T-cell (primary cell): ENCODE measurements at places on chromosomes 5 and 9. TPM values are rescaled to one million over a fixed set of nuclear protein-coding genes. Genes with fewer than 3 reads are reported as not detected.

The SLC25A2 gene
- 0.92 TPM for total RNA-seq

The NLN gene
- total RNA-seq: 7.6 TPM

The DMGDH gene
- 0.70 TPM for total RNA-seq

The GAPT gene
- 2.2 TPM for total RNA-seq

GRCh38 chr9:72858089-72858912 lies 94.6 kb downstream of the ALDH1A1 start:
- no peak overlapping the region for H3K27ac ChIP-seq
- H3K4me3 ChIP-seq: no peak overlapping the region
- H3K36me3 ChIP-seq: no peaks in the 10 kb centered on the region
- no peaks in the 10 kb centered on the region for H3K27me3 ChIP-seq

- H3K27me3 ChIP-seq: no peaks in the 10 kb centered on the region
- DNase-seq: no peak
- no peaks in the 10 kb centered on the region for H3K4me1 ChIP-seq
- no peaks in the 10 kb centered on the region for H3K36me3 ChIP-seq
These were observed 155.8 kb downstream of the PBX3 start for GRCh38 chr9:125902831-125903512.

DNA sequence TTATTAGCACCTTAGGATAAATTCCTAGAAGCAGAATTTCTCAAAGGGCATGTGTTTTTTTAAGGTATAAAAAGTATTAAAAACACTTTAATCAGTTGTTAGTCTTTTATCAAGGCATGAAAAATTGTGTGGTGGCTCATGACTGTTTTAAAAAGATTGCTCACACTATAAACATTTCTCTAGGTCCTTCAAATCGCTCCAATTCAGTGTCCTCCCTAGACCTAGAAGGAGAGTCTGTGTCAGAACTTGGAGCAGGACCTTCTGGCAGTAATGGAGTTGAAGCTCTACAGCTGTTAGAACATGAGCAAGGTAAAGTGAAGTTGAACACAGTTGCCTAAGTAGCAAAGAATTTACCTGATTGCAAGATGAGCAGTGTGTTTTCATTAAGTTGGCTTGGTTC lies 62.0 kb downstream of the GAPVD1 start:
- H3K4me1 ChIP-seq: no peaks in the 10 kb centered on the region
- H3K27ac ChIP-seq: no peak overlapping the region
- H3K27me3 ChIP-seq: no peaks in the 10 kb centered on the region
- no peak for DNase-seq

DNA sequence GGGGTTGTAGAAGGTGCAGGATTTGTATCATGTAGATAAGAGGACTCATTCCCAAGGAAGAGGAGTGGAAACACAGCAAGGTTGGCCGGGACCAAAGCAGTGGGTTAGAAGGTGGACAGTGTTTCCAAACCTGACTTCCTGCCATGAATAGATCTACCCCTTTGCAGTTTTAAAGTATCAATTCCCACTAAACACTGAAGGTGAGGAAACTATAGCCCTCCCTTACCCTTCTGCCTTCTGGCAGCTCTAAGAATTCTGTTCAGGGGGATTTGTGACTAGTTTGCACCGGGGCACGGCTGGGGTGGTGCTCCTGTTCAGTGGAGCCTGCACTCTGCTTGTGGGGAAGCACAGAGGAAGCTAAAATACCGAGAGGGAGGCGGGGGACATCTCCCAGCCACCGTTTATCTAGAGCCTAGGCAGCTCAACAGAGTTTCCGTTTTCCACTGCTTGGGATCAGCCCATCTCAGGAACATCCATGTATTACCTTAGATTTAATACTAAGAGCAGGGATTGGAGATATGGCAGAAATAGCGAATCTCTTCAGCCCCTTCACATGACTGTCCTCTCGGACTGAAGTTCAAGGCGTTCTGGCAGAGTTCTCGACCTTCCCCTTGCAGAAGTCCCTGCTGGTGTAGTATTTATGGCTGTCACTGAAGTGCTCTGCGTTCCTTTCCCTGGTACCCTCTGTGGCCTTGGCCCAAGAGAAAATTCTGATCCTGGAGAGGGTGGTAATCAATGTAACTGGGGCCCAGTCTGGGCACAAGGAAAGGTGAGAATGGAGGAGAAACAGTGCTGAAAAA lies 5.4 kb downstream of the ISL1 start:
- no peaks in the 10 kb centered on the region for H3K36me3 ChIP-seq
- no peak for DNase-seq
- H3K27ac ChIP-seq: no peak overlapping the region
- H3K4me3 ChIP-seq: no peak overlapping the region

DNA sequence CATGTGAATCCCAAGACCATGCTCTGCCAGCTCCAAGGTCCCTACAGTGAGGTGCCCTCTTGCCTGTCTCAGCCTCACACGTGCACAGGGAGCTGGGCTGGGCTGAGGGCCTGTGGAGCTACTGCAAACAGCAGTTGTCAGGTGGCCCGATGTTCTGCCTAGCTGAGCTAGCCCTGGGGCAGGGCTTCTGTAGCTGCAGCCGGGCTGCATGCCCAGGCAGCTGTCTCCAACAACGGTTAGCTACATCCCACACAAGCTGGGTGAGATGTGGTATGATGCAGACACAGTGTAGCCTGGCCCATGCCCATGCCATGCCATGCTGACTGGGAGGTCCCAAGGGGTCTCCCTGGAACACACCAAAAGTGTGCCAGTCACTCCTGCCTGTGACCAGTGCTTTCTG lies 62.0 kb downstream of the MACROH2A1 start:
- H3K4me3 ChIP-seq: no peak overlapping the region
- H3K27ac ChIP-seq: no peak overlapping the region
- no peak for DNase-seq
- no peaks in the 10 kb centered on the region for H3K4me1 ChIP-seq
- no peaks in the 10 kb centered on the region for H3K27me3 ChIP-seq
- H3K36me3 ChIP-seq: peaks cover 80% of the 10 kb centered on the region

DNA sequence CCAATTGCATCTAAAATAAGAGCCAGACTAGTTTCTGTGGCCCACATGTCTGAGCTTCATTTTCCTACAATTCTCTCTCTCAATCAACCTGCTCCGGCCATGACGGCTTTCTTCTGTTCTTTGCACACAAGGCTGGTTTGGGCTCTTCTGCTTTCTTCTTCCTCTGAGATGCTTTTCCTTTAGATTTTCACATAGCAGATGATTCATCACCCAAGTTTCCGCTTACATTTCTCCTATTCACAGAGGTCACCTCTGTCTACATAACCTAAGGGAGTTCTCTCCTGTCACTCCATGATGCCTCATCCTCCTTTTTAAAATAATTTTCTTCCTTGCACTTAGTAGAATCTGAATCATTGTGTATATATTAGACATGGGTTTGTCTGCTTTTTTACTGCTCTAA lies 334.6 kb upstream of the TUSC1 start:
- H3K27ac ChIP-seq: no peak overlapping the region
- H3K4me1 ChIP-seq: no peaks in the 10 kb centered on the region

GRCh38 chr5:105503950-105504349 lies 1941.4 kb upstream of the NUDT12 start:
- H3K4me1 ChIP-seq: no peaks in the 10 kb centered on the region
- no peaks in the 10 kb centered on the region for H3K36me3 ChIP-seq
- no peak overlapping the region for H3K27ac ChIP-seq
- DNase-seq: no peak

DNA sequence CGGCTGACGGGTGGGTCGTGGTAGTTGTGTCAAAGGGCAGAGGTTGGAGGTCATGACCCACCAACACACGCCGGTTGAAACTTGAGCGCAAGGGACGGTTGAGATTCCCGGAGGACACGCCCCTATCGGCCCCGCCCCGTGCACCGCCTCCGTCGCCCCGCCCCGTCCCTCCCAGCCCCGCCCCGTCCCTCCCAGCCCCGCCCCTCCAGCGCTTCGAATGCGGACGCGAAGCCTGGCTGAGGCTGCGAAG lies 226 bp upstream of the RANBP17 start:
- H3K4me1 ChIP-seq: peaks cover 2% of the 10 kb centered on the region
- H3K27ac ChIP-seq: no peak overlapping the region
- peak overlapping the region; percentile 47 for H3K4me3 ChIP-seq
- no peaks in the 10 kb centered on the region for H3K36me3 ChIP-seq
- DNase-seq: no peak

DNA sequence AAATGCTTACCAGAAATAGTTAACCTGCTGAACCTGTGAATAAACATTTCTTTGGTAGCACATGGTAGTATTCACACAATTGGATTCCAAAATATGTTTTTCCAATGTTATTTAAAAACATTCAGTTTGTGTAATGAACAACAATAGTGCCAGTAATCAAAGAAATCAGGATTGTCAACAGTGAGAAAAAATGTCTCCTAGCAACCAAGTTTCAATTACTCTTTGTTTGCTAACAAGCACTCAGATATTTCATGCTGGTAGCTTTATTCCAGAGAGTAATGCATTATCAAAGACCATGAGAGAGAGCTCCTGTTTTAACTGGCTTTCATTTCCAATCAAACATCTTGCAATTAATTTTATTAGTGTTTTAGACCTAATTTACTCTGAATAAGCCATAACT lies 768.1 kb upstream of the GRAMD2B start:
- H3K4me1 ChIP-seq: no peaks in the 10 kb centered on the region
- no peaks in the 10 kb centered on the region for H3K36me3 ChIP-seq

- no peaks in the 10 kb centered on the region for H3K27me3 ChIP-seq
- no peak overlapping the region for H3K4me3 ChIP-seq
- H3K4me1 ChIP-seq: no peaks in the 10 kb centered on the region
- H3K27ac ChIP-seq: no peak overlapping the region
- no peaks in the 10 kb centered on the region for H3K36me3 ChIP-seq
These were observed 437.6 kb downstream of the KIAA0825 start for GRCh38 chr5:94180761-94181160.

- no peak overlapping the region for H3K4me3 ChIP-seq
- no peaks in the 10 kb centered on the region for H3K4me1 ChIP-seq
These were observed 56.2 kb upstream of the TNFSF15 start for GRCh38 chr9:114861922-114862605.

DNA sequence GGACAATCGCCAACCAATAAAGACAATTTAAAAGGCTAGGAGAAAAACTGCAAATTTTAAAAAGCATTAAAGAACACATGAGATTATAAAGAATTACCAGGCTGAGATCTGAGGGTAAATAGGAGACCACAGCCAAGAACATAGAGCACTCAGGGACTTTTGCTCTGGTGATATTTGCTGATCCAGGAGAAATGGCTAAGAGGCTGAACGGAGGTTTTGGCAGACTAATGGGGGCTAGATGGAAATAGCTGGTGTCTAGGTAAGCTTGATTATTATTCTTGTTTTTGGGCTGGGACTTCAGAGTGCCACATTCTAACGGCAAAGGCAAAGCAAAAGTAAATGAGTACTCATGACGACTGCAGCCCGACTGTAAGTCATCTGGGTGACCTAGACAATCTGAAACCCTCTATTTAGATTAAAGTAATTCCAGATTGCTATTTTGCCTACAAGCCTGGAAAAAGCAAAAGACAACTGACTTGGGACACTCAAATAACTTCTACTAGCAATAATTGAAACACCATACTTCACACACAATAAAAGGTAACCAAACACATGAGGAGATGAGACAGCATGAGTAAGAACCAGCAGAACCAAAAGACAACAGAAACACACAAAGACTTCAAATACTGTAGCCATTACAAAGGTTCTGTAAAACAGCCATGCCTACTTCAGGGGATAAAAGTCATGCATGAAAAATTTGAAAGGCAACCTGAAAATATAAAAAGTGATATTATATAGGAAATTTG lies 68.8 kb downstream of the JAKMIP2 start:
- H3K4me3 ChIP-seq: no peak overlapping the region
- H3K36me3 ChIP-seq: no peaks in the 10 kb centered on the region

DNA sequence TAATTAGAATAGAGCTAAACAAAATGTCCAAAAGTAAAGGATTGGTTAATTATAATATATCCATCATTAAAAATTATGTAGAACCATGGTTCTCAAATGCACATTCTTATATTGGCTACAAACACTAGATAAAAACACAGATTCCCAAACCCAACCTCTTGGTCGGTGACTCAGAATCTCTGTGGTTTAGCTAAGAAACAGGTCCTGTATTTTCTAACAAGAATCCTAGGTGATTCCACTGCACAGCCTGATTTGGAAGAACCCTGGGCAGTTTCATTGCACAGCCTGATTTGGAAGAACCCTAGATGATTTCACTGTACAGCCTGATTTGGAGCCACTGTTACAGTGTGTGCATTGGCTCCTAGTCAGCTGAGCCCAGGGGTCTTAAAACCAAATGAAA lies 67.9 kb downstream of the KIAA1958 start:
- no peak overlapping the region for H3K27ac ChIP-seq
- DNase-seq: no peak
- no peaks in the 10 kb centered on the region for H3K27me3 ChIP-seq
- no peaks in the 10 kb centered on the region for H3K4me1 ChIP-seq

- H3K27ac ChIP-seq: no peak overlapping the region
- no peaks in the 10 kb centered on the region for H3K4me1 ChIP-seq
- H3K36me3 ChIP-seq: no peaks in the 10 kb centered on the region
- no peak overlapping the region for H3K4me3 ChIP-seq
- H3K27me3 ChIP-seq: no peaks in the 10 kb centered on the region
These were observed 32.5 kb downstream of the SGCD start for GRCh38 chr5:156359476-156359875.

DNA sequence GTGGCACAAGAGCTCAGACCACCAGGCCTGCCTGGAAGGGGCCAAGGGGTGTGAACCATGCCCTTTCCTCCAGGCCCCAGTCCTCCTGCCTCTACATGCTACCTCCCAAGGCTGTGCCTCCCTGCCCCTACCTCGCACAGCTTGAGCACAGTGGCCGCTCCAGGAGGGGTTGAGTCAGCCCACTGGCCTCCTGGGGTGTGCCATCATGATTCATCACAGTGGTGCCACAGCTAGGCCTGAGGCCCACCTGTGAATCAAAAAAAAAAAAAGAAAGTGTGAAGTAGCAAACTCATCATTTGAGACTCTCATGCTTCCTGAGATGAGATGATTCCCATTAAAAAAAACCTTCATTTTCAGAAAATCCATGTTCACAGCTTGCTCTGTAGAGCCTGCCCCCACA lies 240.5 kb downstream of the HSPA4 start:
- H3K27ac ChIP-seq: no peak overlapping the region
- H3K4me1 ChIP-seq: no peaks in the 10 kb centered on the region
- DNase-seq: no peak

DNA sequence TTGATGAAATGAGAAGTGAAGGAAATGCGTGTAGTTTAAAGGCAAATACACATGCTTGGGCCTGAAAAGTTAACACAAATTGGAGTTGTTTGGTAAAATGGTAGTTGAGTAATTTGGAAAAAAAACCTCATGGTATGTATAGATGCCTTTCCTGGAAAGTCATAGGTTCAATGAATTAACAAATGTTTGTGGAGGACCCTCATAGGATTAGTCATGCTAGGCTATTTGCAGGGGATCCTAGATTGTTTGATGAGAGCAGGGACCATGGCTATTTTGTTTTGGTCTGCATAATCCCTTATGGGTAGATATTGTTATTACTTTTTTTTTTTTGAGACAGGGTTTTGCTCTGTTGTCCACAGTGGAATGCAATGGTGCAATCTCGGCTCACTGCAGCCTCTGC lies 93.5 kb upstream of the NR3C1 start:
- no peak overlapping the region for H3K4me3 ChIP-seq
- DNase-seq: no peak
- no peaks in the 10 kb centered on the region for H3K27me3 ChIP-seq
- no peaks in the 10 kb centered on the region for H3K36me3 ChIP-seq
- H3K4me1 ChIP-seq: no peaks in the 10 kb centered on the region
